ENCODE measurements at places on chromosomes 6 and 20.

DNA sequence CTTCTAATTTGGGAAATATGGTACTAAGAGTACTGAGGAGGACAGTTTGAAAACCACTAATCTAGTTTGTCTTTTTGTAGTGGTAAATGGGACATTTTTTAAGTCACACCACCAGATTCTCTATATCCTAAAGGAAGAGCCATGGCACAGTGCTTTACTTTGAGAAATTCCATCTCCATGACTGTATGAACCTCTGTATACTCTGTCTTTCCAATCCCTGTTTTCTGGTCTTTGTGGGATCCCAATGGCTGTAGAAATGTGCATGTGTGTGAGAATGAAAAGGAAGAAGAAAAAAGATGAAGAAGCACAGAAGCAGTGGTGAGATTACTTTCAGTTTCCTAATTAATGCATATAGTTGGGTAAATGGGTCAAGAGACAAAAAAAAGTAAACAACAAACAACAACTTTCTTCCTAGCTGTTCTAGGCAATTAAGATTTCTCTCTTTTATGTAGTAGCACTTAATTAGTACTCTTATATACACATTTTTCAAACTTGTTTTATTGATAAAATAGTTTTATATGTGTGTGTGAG lies 141.2 kb upstream of the HCRTR2 start:
- DNase-seq = no peak

- DNase-seq = peak; percentile 90
Observed at GRCh38 chr20:45833030-45833882, at the start of gene SNX21. Gene SNX21 (plus strand): TSS chr20:45833799. CDS start chr20:45833920, 121 bp downstream.

DNA sequence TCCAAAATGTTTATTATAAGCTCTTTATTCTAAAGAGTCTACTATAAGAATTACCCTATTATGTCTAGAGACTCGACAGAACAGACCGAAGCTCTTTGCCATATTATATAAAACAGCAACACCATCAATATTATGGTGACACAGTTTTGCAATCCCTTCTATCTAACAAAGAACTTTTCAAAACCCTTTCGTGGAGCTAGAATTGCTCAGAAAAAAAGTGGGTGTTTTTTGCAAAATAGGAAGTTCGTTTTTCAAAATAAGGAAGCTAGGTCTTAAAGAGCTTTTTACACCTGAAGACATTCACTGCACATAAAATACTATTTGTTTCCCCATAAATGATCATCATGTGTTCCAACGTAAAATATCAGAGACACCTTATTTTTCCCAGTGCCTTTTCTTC lies 240.0 kb downstream of the FOXC1 start:
- DNase-seq = no peak

- no peak for DNase-seq
Observed at GRCh38 chr20:59178983-59179595, 15.5 kb downstream of the ZNF831 start.

DNA sequence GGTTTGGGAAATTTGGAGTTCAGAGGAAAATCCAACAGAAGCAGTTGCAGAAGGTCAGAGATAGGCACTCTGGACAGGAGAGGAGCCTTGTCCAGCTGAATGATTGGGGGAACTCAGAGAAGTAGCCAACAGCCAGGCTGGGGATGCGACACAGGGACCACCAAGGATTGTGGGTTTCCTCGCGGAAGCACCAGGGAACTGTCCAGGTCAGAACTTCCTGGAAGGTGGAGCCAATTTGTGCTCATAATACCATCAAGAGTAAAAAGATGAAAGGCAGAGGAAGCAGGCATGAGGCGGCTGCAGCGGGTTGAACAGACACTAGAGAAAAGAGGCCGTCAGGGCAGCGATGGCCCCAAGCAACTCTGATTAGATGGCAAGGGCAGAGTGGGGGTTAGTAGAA lies 33.7 kb downstream of the MDFI start:
- no peak for DNase-seq

DNA sequence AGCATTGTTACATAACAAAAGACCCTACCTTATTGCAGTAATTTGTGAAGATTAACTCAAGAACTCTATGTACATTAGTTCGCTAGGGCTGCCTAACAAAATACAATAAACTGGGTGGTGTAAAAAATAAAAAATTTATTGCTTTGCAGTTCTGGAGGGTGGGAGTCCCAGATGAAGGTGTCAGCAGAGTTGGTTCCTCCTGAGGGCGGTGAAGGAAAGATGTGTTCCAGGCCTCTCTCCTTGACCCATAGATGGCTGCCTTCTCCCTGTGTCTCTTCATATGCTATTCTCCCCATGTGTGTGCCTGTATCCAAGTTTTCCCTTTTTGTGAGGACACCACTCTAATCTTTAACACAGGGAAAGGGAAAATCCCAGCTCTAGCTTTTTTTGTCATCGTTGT lies 305 bp upstream of the VNN1 start:
- DNase-seq = no peak

GRCh38 chr6:142326540-142326939 lies 24.7 kb downstream of the ADGRG6 start:
- DNase-seq = no peak

DNA sequence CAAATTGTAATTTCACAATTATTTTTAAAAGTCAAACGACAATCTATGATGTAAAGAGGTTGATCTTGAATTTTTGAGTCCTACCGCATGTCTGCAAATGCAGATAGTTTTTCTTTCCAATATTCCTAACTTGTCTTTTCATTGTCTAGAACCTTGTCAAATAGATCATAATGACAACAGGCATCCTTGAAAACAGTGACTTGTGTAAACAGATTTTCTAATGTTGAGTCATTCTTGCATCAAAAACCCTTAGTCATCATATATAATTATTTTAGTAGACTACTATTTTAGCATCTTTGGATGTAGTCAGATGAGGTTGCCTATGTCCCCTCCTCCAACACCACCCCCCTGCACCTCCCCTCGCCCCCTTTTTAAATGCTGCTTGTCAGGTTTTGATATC lies 43.8 kb downstream of the BMP6 start:
- no peak for DNase-seq

- DNase-seq = no peak
Observed at GRCh38 chr6:158711264-158711663, 61.4 kb downstream of the SYTL3 start.

GRCh38 chr20:40681165-40681564 lies 7.9 kb downstream of the MAFB start:
- DNase-seq = no peak

- DNase-seq = no peak
Observed at GRCh38 chr6:45353654-45354053, 24.1 kb downstream of the SUPT3H start.

DNA sequence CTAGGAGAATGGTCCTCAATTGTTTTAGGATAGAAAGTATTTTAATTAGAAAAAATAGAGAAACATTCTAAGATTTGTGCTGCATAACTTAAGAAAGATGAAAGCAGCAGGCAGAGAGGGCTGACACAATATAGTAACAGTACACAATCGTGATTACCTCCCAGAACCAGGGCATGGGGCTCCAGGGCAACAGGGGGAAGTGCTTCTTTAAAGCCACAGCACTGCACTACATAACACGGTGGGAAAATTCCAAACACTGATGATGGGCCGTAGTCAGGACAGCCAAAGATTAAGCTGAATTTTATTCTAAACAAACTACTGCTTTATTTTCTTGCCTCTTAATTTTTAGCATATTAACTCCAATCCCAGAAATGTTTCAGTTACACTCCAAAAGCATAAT lies 14.4 kb downstream of the EXOC2 start:
- no peak for DNase-seq

DNA sequence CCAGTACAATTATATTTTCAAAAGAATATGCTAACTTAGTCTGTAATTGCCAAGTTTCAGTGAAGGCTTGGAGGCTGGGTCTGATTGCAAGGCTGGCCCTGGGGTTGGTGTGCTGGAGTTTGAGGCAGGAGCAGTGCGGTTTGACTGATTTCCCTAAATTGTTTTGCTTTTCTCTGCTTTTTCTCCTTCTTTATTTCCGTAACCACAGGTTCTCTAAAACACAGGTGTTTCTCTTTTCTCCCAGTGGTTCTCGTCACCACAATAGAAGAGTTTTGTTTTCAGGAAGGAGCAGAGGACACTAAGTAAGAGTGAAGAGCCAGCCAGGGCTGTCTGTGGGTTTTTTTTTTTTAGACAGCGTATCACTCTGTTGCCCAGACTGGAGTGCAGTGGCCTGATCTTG lies 8.2 kb upstream of the SNX9 start:
- peak; percentile 72 for DNase-seq

- DNase-seq = no peak
Observed at GRCh38 chr6:55497694-55498093, 81.3 kb downstream of the HMGCLL1 start.

GRCh38 chr6:17291778-17292177 lies 10.6 kb downstream of the RBM24 start:
- no peak for DNase-seq

GRCh38 chr6:169853196-169854082 lies 102.0 kb downstream of the ERMARD start:
- no peak for DNase-seq

GRCh38 chr20:11702721-11703518 lies 214.8 kb upstream of the BTBD3 start:
- DNase-seq = no peak

GRCh38 chr6:3751077-3751729 lies at the start of gene PXDC1:
Gene PXDC1 (minus strand): TSS chr6:3751713. CDS start chr6:3751531, 182 bp downstream.
- DNase-seq = no peak

DNA sequence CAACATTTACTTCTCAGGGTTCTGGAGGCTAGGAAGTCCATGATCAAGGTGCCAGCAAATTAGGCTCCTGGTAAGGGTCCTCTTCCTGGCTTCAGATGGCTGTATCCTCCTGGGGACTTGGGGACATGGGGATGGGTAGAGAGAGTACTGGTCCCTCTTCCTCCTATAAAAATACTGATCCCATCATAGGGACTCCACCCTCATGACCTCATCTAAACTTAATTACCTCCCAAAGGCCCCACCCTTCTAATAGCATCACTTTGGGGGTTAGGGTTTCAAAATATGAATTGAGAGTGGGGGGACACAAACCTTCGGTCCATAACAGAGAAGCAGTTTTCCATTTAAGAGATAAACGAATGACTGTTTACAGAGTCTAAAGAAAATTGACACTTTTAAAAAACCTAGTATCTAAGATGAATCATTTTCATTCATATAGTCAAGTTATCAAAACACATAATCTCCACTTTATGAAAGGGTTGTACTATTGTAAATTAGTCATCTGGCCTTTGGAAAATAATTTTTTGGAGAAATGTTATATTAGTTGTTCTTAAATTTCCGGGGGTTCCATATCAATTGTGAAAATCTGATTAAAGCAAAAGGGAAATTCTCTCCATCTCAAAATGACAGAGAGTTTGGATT lies 33.5 kb downstream of the ELOVL5 start:
- DNase-seq = no peak

DNA sequence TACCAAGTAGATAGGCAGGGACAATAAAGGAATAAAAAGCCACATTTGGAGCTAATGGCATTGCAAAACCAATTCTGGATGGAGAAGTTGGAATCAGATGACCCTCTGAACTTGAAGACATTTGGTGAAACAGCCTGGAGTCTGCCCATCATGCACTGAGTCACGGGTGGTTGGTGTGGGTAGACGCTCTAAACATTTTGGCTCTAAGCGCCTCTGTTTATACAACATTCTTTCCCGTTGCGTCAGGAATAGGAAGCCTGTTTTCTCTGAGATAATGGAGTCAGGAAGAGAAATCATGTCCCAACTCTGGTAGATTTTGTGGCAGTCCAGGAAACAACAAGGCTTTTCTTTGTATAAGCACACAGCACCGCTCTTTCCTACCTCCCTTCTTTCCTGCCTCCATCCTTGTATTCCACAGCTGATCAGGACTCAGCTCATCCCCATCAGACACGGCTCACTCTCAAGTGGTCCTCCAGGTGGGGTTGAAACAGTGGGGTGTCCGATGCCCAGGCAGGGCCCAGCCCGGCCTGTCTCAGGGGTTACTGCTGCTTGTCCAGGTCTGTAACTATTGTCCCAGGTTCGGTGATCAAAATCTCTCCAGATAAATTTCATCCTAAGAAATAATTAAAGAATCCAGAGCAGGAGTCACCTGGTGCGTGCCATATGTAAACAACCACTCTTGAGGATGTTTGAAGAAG lies 12.1 kb upstream of the RAMACL start:
- DNase-seq = no peak

GRCh38 chr6:169293196-169293595 lies 39.5 kb upstream of the THBS2 start:
- no peak for DNase-seq

GRCh38 chr6:75220357-75220756 lies 14.5 kb upstream of the COL12A1 start:
- DNase-seq = no peak

DNA sequence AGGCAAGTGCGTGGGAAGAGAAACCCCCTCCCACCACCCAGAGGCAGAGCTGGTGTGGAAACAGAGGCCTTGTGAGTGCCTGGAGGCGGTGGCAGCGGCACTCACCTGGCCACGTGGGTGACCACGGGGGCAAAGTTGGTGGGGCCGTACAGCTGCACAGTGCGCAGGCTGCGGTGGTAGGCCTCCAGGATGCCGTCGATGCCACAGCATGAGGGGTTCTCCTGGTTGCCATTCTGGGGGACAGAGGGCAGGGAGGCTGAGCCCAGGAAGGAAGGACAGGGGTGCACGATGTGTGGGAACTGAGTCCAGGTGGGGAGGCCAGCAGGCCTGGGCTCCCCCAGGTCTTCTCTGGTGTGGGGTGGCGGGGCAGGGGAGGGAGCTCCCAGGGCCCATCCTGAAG lies 47.7 kb downstream of the RAB44 start:
- no peak for DNase-seq

DNA sequence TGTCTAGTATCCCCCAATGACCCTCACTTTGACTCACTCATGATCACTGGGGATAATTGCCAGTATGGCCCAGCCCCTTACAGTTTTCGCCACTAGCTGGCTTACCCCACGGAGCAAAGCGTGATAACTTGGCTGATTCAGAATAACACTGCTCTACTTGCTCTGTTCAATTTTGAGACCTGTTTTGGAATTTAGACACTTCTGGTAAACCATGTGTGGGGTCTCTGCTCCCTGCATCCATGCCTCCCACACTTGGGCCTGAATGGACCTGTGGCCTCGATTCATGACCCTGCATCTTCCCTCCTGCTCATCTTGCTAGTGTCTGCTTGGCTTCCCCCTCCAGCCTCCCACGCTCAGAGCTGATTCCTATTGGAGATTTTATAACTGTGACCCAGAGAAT lies 48.9 kb downstream of the FOXA2 start:
- no peak for DNase-seq

GRCh38 chr20:62940875-62941274 lies 2.9 kb downstream of the GID8 start:
- no peak for DNase-seq

GRCh38 chr20:32455171-32455900 lies 97.2 kb downstream of the ASXL1 start:
- no peak for DNase-seq

GRCh38 chr6:71033171-71033570 lies 76.3 kb upstream of the B3GAT2 start:
- no peak for DNase-seq

GRCh38 chr6:159116343-159116742 lies 52.9 kb upstream of the FNDC1 start:
- no peak for DNase-seq

GRCh38 chr6:39061182-39061581 lies 12.6 kb downstream of the GLP1R start:
- no peak for DNase-seq

GRCh38 chr6:128527375-128527774 lies 7.0 kb upstream of the PTPRK start:
- DNase-seq = no peak
